GDM1 (cell line): ENCODE measurements at places on chromosomes 16 and 17.

GRCh38 chr17:6153375-6153774 is 83.2 kb downstream of the WSCD1 start:
- DNase-seq = no peak

DNA sequence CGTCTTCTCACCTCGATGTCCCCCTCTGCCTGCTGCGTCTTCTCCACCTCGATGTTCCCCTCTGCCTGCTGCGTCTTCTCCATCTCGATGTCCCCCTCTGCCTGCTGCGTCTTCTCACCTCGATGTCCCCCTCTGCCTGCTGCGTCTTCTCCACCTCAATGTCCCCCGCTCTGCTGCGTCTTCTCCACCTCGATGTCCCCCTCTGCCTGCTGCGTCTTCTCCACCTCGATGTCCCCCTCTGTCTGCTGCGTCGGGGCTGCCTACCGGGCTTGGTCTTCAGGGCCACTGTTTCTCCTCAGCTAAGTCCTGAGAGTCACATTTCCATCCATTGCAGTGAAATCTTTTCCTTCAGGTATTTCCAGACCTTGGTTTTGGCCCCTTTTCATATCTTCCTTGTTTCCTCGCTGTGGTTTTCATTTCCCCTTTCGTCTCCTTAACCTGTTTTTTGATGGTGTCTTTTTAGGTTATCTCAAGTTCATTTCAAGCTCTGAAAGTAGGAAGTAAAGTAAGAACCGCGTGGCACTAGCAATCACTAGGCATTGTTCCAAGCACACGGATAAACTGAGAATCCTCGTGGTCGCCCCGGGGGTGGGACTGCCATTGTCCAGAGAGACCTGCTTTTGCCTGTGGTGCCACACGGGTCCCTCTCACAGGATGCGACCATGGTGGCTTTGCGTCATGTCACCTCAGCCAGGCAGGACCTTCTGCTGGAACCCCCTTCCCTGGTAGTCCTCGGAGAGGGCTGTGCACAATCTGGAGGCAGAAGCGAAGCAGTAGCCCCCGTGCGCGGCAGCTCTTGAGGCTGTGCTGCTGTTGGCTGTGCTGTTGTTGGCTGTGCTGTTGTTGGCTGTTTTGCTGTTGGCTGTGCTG is 9.5 kb upstream of the ZNF750 start:
- peak; percentile 19 for DNase-seq

DNA sequence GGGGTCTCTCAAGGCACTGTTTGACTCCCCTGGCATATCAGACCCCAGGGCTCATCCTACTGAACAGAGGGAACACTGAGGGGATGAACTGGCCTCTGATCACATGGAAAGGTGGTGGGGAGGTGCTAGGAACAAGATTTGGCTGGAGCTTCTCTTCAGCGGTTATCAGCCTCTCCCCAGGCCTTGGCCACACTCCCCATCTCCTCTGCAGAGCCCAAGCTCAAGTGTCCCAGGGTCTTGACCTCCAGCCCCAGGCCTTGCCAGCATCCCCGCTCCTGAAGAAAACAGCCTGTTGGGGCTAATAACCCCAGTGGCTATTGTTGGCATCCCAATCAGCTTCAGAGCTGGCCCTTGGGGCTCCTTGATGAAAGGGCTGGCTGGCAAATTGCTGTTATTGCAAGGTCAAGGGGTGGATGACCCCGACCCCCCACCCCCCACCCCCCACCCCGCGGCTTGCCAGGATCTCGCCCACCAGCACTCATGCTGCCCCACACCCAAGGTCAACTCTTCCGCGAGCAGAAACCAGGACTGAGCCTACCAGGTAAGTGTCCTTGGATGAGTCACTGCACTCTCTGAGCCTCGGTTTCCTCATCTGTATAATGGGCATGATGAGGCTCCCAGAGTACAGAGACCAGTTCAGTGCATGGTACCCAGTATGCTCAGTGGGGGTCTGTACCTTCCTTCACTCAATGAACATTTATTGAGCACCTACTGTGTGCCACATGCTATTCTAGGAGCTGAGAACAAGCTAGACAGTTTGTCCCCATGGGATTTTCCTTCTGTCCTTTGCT is 18.8 kb upstream of the FAM83G start:
- no peak for DNase-seq

GRCh38 chr16:13041646-13042290 is 140.4 kb downstream of the SHISA9 start:
- no peak for DNase-seq
